KBM-7 (cell line): ENCODE measurements at places on chromosomes 12 and 14.
A peak's percentile ranks its signal among the peaks of the same experiment; 100 is the strongest.

DNA sequence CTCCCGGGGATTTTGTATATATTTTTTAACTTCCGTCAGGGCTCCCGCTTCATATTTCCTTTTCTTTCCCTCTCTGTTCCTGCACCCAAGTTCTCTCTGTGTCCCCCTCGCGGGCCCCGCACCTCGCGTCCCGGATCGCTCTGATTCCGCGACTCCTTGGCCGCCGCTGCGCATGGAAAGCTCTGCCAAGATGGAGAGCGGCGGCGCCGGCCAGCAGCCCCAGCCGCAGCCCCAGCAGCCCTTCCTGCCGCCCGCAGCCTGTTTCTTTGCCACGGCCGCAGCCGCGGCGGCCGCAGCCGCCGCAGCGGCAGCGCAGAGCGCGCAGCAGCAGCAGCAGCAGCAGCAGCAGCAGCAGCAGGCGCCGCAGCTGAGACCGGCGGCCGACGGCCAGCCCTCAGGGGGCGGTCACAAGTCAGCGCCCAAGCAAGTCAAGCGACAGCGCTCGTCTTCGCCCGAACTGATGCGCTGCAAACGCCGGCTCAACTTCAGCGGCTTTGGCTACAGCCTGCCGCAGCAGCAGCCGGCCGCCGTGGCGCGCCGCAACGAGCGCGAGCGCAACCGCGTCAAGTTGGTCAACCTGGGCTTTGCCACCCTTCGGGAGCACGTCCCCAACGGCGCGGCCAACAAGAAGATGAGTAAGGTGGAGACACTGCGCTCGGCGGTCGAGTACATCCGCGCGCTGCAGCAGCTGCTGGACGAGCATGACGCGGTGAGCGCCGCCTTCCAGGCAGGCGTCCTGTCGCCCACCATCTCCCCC, 777 bp downstream of the ASCL1 start:
- DNase-seq, result no peak

DNA sequence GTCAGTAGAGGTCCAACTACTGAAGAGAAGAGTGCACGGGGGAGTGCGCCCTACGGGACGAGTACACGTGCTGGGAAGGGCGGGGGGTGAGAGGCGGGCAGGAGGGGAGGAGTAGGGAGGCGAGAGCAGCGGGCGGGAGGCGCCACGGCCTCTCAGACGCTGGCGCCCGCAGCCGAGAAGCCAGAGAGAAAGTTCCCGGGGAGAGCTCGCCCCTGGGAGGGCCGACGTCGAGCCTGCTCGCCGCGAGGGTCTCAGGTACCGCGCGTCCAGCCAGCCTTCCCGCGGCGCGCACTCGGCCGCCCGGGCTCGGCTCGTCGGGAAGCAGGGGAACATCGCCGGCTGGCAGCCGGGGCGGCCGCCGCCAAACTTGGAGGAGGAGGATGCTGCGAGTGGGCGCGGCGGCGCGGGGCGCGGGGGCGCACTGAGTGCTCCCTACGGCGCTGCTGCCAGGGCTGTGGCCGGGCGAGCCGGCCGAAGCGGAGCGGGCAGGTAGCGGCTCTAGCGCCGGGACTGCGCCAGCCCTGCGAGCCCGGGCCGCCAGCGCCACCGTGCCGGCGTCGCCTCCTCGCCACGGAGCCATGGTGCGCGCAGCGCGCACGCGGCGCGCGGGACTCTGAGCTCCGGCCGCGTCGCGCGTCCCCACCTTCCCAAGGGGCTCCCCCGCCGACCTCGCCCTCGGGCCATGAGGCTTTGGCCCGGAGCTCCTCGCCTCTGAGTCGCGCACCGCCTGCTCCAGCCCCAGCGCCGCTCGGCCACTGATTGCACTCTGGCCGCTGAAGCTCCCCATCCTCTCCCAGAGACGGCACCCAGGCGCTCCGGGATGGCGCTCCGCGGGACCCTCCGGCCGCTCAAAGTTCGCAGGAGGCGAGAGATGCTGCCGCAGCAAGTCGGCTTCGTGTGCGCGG, at the start of gene SLC24A4:
SLC24A4 (plus strand) TSS at position 155 of the 905 bp plus-strand sequence; CDS start at position 821, 666 bp downstream.
- no peak for DNase-seq

DNA sequence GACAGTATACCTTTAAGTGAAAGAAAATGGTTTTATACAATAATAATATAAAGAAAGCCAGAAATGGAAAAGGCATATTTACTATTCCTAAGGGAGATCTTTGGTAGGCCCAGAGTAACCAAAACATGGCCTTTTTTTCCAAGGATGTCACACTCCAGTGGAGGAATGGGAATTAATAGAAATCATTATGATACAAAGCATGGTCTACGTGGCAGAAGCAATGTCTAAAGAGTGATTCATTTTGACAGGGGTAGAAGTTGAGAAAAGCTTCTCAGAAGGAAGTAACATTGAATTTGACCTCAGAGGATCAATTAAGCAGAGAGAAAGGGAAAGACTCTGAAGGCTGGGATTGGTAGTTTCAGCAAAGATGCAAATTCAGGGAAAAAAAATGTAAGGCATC, 208.6 kb downstream of the BTG1 start:
- DNase-seq, result no peak

DNA sequence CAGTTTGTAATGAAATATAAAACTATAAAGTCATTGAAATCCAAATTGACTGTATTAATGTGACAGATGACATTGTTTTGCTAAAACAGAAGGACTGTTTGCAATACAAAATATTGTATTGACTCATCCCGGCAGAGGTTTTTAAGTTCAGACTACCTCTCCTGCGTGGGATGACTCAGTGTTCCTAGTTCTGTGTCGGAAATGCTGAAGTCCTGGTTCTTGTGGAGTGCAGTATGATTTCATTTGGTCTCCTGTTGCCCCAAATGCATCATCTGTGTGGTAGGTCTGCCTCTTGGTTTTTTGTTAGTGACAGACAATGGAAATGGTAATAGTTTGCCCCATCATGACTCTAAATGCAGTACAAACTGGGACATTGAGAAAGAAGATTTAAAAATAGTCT, 27.8 kb downstream of the PELI2 start:
- no peak for DNase-seq

GRCh38 chr14:68548194-68549076, 244.4 kb downstream of the ZFP36L1 start:
- no peak for DNase-seq

DNA sequence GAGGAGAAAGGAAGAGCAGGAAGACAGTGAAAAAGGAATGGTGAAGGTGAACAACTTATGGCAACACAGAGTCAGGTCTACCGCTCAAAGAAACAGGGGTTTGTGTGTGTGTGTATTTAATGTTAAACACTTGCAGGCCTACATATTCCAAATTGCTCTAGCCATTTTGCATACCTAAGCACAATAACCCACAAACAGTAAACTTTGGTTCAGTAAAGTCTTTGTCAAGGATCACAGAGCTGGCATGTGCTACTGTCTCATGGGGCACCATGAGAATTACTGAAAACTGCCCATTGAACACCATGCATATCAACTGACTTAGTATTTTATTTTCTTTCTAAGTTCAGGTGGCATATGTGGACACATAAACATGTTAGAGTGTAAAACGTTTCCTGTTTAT, 163.6 kb downstream of the MDGA2 start:
- no peak for DNase-seq

GRCh38 chr12:25932971-25933370, 25.5 kb upstream of the RASSF8 start:
- DNase-seq, result no peak

GRCh38 chr12:64890873-64891468, 66.5 kb downstream of the TBC1D30 start:
- DNase-seq, result peak; percentile 70

DNA sequence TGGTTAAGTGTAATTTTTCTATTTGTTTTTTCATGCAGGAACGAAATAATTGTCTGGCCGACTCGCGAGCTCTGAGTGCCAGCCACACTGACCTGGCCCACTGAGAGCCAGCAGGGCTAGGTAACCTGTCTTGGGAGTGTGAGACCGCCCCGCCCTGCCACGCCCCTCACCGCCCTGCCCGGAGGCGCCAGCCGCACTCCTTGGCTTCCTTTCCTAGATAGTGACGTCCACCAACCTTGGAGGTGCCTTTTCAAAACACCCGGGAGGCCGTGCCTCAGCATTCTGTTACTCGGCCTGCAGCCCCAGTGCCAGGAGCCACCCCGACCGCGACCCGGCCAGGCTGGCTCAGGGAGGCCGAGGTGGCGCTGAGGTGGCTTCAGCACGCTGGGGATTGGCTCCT, 21.7 kb downstream of the XRCC3 start:
- no peak for DNase-seq

GRCh38 chr14:89190765-89191513, 226.1 kb downstream of the FOXN3 start:
- no peak for DNase-seq

DNA sequence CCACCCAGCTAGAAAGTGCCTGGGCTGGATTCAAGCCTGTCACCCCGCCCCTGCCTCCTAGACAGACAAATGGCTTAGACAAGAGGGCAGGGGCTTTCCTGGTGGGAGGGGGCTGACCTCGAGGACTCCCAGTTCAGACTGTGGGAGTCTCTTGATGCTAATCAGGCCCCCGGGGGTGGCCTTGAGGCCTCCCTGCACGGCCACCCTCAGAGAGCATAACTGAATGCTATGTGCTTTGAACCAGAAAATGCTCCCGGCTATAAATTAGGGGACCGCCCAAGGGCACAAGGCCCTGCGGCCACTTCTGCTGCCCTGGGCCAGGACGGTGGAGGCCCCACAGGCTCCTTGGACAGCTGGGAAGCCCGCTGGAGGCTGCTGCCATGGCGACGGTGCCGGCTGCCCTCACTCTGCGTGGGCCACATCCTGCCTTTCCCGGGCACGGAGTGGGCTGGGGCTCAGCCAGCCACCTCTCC, 111.0 kb upstream of the NCOR2 start:
- no peak for DNase-seq

DNA sequence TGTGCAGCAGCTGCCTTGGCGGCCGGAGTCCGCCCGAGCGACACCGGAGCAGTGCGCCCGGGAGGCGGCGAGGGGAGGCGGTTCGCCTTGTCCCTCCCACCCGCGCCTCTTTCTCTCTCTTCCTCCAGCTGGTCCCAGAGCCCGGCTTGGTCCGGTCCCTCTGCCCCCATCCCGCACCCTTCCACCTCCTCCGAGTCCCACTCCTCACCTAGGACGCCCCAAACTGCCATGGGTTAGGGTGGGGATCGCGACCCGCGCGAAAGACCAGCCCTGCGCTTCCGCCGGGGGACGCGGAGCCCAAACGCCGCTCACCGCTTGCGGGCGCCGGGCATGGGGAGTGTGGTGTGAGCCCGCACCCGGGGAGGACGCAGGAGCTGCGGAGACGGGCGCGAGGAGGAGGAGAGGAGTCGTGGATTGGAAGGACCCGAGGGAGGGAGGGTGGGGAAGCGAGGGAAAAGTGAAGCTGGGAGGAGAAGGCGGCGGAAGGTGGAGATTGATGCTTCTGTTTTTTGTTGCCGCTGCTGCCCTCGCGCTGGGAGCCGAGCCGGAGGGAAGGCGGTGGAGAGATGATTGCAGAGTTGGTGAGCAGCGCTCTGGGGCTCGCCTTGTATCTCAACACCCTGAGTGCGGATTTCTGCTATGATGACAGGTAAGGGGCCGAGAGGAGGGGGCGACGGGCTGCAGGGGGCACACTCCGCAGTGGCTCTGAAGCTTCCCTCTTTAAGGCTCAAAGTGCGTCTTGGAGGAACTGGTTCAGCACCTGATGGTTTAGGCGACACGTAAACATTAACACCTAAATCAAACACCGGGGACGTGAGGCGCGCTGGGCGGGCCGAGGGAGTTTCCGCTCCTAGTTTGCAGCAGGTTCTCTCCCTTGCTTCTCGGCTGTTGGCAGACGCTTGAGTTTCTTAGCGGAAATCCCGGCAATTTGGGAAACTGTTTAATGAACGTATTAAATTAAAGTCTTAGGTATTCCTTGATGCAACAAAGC, 610 bp downstream of the TMTC2 start:
- DNase-seq, result peak; percentile 60

DNA sequence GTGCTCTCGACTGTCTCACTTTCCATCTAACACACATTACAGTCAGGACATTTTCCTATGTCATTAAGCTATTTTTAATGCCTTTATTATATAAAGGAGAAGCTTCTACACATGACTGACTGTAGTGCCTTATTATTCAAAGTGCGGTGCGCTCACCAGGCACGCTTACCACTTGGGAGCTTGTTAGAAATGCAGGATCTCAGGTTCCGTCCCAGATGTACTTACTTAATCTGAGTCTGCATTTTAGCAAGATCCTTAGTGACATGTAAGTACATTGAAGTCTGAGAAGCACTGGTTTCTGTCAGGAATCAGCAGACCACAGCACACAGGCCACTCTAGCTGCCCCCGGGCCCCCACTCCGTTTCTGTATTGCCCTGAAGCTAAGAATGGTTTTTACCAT, 44.7 kb upstream of the MDM1 start:
- no peak for DNase-seq

GRCh38 chr12:85006206-85006605, 29.9 kb downstream of the TSPAN19 start:
- no peak for DNase-seq
